ENCODE measurements at places on chromosomes 13 and 19.

- no peak for DNase-seq
Measured at GRCh38 chr13:105665284-105665683, 870.2 kb downstream of the EFNB2 start.

GRCh38 chr13:75468098-75468497, 13.9 kb downstream of the TBC1D4 start:
- DNase-seq: no peak

- no peak for DNase-seq
Measured at GRCh38 chr19:54017261-54017660, 25.8 kb downstream of the CACNG6 start.

DNA sequence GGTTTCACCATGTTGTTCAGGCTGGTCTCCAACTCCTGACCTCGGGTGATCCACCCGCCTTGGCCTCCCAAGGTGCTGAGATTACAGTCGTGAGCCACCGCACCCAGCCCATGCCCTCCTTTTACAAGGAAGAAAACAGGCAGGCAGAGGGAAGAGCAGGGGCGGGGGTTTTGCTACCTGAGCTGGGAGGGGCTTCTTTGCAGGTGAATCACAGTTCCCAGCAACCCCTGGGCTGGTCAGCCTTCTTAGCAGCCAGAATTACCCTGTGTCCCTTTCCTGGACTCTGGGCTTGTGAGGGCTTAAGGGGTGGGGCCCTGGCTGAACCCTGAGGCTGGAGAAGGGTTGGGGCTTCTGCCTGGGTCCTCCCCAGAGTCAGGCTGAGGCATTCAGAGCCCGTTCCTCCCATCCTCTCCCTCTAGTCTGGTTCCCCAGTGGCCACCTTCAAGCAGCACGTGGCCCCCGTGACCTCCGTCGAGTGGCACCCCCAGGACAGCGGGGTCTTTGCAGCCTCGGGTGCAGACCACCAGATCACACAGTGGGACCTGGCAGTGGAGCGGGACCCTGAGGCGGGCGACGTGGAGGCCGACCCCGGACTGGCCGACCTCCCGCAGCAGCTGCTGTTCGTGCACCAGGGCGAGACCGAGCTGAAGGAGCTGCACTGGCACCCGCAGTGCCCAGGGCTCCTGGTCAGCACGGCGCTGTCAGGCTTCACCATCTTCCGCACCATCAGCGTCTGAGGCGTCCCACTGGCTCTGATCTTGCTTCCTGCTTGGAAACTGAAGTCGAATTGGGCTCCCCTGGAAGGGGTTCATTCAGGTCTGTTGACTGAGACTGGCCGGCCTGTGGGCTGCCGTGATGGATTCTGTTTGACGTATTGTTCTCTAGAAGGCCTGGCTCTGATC, 2.8 kb upstream of the KCNJ14 start:
- DNase-seq: peak; percentile 38

DNA sequence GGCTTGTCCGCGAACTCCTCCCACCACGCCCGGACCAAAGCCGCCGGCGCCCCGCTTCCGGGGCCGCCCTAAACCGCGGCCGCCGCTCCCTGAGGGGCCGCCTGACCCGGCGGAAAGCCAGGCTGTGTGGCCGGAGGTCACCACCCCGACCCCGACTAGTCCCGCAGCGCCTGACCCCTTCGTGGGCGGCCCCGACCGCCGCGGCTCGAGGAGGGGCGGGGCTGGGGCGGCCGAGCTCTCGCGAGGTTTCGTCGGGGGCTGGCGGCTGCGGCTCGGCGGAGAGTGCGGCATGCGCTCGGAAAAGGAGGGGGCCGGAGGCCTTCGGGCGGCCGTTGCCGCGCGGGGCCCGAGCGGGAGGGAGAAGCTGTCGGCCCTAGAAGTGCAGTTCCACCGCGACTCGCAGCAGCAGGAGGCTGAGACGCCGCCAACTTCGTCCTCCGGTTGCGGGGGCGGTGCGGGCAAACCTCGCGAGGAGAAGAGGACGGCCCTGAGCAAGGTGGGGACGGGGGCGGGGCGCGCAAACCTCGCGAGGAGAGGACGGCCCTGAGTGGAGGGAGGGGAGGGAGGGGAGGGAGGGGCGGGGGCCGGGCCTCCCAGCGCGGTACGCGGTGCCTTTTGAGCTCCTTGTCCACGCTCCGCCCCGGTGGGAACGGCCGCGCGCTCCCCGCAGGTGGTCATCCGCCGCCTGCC, at the start of gene UPF3A:
UPF3A (plus strand) TSS at position 251 of the 690 bp plus-strand sequence; CDS start at position 290, 39 bp downstream.
- DNase-seq: peak; percentile 63

- peak; percentile 52 for DNase-seq
Measured at GRCh38 chr13:21670006-21670882, 629 bp upstream of the FGF9 start.

DNA sequence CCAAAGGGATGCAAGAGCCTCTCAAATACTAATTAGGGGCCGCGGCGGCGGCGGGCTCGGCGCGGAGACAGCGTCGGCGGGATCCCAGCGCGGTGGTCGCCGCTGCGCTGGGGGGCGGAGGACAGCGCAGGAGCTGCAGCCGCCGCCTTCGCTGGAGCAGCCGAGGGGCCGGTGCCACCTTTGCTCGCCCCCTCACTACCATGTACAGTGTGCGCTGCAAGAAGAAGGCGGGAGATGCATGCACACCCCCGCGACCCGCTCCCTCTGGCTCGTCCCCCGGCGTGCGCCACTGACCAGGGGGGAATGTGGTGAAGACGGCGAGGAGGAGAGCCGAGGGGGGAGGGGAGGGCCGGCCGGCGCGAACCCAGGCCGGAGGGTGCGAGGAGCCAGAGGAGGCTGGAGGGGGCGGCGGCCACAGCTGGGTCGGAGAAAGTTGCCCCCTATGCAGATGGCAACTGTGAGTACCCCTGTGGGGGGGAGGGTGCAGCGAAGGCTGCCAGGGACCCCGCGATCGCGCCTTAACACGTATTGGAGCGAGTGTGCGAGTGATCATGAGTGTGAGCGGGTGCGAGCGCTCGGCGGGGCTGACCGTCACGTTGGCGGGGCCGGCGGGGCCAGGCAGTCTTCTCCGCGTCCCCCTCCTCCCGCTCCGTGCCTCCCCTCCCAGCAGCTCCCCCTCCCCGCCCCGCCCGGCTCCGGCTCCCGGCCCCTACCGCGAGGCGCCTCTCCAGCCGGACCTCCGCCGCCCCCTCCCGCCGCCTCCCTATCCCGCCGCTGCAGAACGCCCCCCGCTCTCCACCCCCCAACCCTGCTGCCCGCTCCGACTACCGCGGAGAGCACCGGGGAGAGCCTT, 808 bp downstream of the SLITRK5 start:
- no peak for DNase-seq

GRCh38 chr19:55333870-55334269, 5.8 kb upstream of the KMT5C start:
- peak; percentile 62 for DNase-seq

GRCh38 chr13:80979035-80979641, 638.2 kb upstream of the SPRY2 start:
- peak; percentile 20 for DNase-seq

DNA sequence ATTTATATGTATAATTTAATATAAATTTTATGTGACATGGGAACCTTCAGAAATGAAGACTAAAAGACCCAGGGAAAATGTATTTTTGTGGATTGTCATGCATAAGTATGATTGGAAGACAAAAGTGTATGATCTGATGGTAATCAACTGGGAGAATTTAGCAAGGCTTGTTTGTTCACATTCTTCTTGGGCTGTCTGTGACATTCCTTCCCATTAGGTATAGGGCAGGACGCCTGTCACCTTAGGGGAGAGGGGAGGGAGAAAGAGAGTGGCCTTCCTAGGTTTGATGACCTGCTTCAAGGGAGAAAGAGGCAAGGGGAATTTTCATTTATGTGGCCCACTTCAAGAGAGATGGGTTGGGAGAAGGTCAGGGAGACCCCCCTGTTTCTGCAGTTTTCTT, 22.4 kb downstream of the PIBF1 start:
- DNase-seq: no peak

- no peak for DNase-seq
Measured at GRCh38 chr13:79346300-79346914, 59.6 kb downstream of the RBM26 start.

DNA sequence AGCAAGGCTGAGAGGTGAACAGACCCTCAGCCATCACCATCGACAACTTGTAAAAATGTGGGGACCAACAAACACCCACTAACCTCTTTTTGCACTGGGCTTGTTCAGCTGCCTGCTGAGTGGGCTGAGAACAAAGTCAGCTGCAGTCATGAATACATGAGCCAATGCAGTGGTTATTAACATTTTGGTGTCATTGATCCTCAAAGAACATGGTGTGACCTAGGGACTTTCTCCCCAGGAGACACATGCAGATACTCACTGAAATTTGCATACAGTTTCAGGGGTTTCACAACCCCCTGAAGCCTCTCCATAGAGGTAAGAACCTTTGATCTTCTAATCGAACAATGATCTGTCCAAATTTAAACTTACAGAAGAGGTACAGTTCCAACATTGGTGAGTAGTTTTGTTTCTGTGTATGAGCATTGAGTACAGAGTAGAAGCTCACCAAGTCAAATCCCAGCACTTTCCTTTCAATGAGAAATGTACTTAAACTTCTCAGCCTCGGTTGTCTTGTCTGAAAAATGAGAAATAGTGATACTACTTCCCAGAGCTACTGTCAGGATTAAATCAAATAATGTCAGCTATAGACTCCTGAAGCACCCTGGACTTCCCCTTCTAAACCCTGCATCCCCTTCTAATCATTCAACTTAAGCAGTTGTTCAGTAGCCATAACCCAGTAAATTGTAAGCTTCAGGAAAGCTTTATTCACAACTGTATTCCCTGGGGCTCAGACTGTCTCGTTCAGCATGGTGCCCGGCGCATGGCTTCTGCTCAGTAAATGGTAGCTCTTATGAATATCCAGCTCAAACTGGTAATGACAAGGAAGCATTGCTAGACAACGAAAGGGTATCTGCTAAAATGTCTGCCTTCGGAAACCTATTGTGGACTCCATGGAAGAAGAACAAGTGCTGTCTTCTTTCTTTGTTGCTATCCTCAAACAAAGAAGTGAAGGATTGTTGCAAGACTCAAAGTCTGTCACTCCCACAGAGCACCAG, 148.7 kb downstream of the FOXO1 start:
- DNase-seq: no peak

DNA sequence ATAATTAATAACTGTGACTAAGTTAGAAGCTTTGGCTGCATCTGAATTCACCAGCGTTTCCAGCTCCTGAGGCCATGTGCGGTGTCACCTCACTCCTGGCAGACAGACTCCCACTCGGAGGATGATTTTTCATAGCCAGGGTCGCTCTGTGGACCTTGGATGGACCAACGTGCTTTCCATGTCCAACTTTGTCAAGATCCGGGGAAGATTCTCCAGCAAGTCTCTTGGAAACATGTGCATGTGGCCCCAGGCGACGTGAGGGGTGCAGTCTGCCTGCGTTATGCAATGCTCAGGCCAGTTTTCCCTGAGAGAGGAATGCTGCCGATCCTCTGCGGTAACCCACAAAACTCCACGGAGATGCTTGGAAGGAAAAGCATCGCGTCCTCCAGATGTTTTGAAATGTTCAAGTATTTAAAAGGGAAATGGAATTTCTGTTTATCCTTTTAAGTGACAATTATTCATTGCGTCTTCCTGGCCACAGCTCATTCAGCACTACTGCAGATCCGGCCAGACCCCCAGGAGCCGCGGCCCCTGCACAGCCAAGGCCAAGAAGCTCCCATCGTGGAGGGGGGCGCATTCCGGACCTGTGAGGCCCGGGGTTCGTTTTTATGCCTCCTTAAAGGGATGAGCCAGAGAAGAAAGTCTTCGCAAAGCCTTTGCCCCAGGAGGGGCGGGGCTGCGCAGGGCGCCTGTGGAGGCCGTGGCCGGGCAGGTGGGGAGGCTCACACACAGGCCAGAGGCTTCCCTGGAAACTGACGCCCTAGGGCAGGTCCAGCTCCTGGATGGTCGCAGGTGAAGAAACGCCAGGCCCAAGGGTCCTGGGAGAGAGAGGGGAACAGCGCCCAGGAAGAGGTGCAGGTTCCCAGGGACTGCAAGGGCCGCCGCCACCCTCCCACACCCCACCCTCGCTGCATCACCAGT, 46.0 kb downstream of the C13orf46 start:
- DNase-seq: no peak

GRCh38 chr19:49497047-49497788, 984 bp downstream of the RPS11 start:
- peak; percentile 68 for DNase-seq

- peak; percentile 34 for DNase-seq
Measured at GRCh38 chr19:18135712-18136584, 17.0 kb upstream of the PIK3R2 start.

DNA sequence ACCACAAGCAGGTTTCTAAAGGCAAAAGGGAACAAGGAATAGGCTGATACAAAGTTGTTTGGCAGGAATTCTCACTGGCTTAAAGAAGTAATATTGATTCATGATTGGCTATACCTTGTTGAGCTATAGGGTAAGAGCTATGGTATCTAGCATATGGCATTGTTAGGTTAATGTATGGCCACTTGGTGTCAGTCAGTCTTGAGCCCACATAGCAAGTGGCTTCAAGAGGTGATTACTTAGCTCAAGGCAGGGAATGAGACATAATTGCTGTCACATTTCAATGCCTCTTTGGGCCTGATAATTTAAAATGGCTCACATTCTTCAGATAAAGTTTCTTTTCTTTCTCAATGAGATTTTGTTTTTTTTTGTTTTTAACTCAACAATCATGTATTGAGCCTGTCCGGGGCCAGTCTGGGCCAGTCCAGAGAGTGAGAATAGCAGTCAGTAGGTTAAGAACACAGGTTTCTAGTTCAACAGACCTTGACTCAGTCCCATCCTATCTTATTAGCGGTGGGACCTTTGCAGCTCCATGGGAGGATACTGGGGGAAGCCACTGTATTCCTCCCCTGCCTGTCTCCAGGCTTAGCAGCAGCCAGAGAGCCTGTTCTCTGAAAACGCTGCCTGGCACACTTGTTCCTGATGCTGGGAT, 45.8 kb upstream of the RCBTB2 start:
- no peak for DNase-seq

DNA sequence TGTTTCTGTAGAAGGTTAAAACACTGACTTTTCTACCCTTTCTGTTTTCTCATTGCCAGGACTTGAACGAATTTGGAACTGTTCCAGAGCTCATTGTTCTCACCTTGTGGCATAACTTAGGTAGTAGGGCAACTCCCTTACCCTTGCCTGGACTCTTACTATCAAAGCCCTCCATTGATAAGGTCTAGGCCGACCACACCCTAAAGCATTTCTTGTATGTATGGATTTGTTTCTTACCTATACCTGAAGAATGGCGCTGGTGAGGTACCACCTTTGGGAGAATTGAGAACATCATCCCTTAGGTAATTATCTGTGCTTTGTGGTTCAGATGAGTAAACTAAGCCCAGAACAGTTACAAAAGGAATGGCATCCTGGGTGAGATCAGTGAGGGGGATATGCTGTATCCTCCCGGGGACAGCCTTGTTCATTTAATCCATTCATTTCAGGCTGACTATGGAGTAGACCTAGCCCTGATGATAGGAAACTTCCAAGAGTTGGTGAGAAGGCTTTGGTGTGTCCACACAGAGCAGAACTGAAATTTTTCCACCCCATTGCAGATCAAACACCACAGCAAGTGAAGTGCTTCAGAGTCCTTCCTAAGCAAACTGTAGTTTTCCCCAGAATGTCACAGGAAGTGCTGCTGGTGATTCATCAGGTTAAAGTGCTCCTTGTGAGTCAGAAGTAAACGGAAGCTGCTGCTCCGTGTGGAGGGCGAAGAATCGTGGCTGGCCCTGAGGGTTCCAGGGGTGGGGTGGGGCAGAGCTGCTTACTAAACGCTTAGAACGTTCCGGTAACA, 113.0 kb downstream of the TEX26 start:
- peak; percentile 74 for DNase-seq

All from Calu3 (cell line).